ENCODE measurements at places on chromosomes 7 and 10.

- DNase-seq: no peak
Measured at GRCh38 chr7:39199951-39200350, 222.2 kb downstream of the POU6F2 start.

GRCh38 chr10:61188691-61189090 is 244.7 kb upstream of the RHOBTB1 start:
- no peak for DNase-seq

DNA sequence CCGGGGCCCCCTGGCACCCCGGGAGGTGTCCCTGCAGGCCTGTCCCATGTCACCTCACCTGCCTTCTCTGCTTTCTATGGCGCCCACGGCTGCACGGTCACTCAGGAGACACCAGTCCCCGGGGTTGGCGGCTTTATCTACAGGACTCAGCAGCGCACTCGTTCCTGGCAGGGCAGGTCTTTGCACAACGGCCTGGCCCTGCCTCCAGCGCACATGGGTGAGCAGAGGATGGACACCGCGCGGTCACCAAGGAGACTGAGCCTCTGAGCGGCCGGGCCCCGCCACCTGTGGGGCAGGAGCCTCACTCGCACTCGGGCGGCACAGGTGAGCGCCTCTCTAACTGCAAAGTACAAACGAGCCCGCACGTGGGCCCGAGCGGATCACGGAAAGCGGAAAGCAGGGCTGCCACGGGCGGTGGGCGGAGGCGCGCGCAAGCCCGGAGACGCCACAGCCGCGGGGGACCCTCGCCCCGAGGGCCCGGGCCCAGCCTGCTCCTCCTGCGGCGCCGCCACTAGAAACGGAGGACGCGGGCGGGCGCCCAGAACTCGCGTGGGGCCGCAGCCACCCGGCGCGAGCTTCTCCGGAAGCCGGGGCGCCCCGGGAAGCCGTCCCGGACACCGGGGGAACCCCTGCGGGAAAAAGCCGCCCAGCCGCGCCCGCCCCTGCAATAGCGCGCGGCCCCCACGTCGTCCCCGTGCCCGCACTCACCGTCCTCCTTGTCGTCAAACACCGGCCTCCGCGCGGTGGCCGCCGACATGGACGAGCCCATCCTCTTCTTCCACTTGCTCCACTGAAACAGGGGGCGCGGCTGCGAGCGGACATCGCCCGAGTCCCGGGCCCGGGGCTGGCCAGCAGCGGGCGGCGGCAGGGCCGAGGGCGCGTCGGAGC is 642 bp downstream of the STK32C start:
- DNase-seq: no peak

DNA sequence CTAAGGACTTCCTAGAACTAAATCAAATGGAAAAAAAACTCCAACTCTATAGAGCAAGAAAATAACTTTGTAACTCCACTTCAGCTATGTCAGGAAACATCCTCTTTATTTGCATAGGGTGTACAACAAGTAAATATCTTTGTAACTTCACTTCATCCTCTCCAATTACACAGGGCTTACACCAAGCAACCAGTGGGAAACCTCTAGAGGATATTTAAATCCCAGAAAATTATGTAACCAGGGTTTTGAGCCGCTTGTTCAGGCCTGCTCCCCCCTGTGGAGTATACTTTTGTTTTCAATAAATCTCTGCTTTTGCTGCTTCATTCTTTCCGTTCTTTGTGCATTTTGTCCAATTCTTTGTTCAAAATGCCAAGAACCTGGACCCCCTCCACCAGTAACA is 22.2 kb downstream of the LIPJ start:
- DNase-seq: no peak

GRCh38 chr10:106935978-106936451 is 228.5 kb downstream of the SORCS1 start:
- no peak for DNase-seq

DNA sequence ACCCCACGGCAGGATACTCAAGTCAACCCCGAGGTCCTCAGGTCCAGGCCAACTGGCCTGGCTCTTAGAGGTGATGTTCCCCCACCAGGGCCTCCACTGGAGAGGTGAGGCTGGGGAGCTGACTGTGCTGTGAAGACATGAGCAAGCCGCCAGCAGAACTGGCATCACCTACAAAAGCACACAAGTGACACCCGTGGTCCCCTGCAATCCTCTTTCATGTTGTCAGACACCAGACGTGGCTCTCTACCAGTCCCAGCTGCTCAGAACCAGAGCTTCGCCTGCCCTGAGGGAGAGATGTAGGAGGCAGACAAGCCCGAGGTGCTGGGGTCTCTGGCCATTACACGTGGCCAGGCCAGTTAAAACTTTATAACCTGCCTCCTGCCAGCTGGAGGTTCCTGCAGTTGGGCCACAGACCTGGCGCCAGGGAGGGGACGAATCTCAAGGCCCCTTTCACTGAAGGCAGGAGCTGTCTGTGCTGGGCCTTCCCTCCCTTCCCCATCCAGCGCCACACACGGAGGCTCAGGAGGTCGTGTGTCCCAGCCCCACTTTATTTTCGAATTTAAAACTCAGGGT is 2.2 kb downstream of the COMTD1 start:
- no peak for DNase-seq

DNA sequence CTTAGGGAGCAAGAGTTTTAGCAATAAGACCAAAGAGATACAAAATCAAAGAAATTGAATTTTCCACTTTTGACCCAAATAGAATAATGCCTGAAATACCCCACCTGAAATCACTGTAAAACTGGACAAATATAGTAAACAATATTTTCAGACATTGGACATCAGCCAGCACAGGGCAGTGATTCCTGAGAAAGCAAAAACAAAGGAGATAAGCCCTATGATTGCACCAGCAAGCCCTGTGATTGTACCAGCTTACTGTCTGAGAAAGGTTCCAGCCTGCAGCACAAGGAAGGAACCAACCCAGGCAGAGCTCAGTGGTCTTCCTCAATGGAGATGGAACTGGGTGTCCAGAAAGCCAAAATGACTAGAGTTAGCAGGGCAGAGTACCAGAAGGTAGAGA is 10.3 kb downstream of the TMEM106B start:
- DNase-seq: no peak

GRCh38 chr7:146659732-146660131 is 543.1 kb downstream of the CNTNAP2 start:
- no peak for DNase-seq

DNA sequence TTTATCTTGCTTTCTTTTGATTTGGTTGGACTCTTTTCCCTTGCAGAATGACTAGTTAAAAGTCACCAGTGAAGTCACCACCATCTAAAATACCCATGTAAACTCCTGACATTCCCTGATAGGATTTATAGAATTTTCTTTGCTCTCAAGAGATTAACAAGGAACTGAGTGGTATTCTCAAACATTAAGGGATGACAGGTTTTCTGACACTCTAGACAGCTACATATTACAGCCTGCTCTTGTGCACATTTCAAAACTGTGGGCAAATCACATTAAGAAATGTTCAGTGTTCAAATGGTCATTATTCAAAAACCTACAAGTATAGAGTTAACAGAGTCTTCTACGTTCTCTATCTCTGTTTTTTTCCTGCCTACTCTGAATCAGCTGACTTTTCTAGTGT is 15.8 kb upstream of the ACSM6 start:
- no peak for DNase-seq

DNA sequence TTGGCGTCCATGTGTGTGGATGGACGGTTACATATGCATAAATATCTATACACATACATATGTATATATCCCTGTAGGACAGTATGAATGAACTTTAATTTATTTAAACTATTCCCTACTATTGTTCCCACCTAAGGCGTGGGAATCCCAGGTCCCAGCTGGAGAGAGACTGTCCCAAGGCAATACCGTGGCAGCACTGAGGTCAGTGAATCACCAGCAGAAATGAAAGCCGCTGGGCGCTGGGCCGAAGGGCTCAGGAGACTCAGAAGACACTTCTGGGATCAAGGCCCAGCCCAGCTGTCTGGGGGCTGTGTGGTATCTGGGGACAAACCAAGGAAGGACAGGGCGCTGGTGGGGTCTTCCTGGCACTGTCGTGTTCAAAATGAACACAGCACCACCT is 49.6 kb upstream of the MYL10 start:
- no peak for DNase-seq

- DNase-seq: no peak
Measured at GRCh38 chr7:150317748-150318444, 5.3 kb upstream of the LRRC61 start.

- DNase-seq: no peak
Measured at GRCh38 chr7:91420606-91421005, 156.4 kb downstream of the FZD1 start.

- DNase-seq: no peak
Measured at GRCh38 chr7:27156508-27156898, at the start of gene HOXA7. TSS of gene HOXA7 (minus strand) at chr7:27156675. CDS start at chr7:27156545, 130 bp downstream.

- DNase-seq: no peak
Measured at GRCh38 chr7:51259766-51260165, 56.8 kb downstream of the COBL start.

- DNase-seq: no peak
Measured at GRCh38 chr10:71276873-71277272, 42.2 kb upstream of the SLC29A3 start.

GRCh38 chr10:61903928-61904344 is 2.4 kb downstream of the ARID5B start:
- DNase-seq: no peak

GRCh38 chr7:142620402-142620801 is 128.9 kb upstream of the PRSS1 start:
- no peak for DNase-seq

DNA sequence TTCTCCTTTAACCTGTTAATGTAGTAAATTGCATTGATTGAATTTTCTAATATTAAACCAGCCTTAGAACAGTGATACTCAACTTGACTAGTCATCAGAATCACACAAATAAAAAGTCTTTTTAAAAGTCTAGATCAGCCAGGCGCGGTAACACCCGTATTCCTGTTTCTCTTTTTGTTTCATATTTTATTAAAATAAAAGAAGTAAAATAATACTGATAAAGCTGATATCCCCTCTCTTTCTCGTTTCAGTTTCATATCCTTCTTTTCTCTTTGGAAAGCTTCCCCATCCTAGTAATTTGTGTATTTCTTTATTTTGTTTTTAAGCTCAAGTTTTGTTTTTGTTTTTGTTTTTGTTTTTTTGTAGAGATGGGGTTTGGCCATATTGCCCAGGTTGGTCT is 9.3 kb downstream of the SMO start:
- DNase-seq: no peak

DNA sequence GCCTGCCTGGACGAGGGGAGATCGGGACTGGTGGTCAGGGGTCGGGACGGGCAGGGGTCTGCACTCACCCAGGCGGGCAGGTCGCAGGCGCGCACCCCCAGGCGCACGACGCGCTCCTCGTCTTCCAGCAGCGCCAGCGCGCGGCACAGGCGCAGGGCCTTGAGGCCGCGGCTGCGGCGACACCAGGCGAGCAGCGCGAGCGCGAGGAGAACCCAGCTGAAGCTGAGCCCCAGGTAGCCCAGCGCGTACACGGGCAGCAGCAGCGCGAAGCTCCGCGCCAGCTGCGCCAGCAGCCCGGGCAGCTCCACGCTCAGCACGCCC is 328 bp downstream of the ESYT2 start:
- DNase-seq: peak; percentile 62

- DNase-seq: no peak
Measured at GRCh38 chr7:20249920-20250319, 32.7 kb upstream of the MACC1 start.

DNA sequence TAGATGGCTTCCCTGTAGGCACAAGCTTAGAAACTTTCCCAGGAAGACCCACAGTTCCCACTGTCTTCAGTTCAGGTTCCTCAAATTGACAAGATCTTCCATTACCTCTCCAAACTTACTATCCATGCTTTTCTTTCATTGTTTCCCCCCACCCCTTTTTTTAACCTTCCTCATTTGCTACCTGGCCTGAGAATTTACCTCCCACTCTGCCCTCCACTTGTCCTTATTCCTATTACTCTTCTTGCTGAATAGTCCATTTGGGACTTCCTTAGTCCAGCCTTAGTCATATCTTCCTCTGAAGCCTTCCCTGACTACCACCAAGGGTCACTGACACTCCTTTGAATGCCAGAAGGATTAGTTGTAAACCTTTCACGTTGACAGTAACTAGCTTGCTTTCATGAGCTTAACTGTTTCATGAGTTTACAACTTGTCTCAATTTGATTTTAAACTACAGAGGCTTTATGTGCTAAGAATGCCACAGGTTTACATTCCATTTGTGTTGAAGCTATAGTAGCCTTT is 1.2 kb upstream of the CALU start:
- DNase-seq: no peak

- DNase-seq: no peak
Measured at GRCh38 chr7:55308186-55308929, 56.8 kb upstream of the LANCL2 start.

DNA sequence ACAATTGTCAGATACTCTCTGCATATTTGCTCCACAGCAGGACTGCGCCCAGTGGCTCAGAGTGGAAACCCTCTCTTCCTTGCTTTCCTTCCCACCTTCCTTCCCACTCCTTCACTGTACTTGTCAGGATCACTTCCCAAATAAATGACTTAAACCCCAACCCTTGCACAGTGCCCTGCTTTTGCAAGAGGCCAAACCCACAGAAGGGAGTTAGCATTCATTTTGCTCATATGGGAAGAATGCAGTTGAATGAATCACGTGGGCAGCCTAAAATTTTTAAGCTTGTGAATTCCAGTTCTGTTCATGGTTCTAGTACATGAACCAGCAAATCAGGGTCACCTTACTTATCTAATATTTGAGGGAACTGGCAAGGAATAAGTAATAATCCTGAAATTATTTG is 47.7 kb upstream of the SFMBT2 start:
- DNase-seq: no peak

- no peak for DNase-seq
Measured at GRCh38 chr10:26733750-26734568, 36.5 kb downstream of the PDSS1 start.

- peak; percentile 35 for DNase-seq
Measured at GRCh38 chr10:68897336-68897741, 3.8 kb upstream of the DDX50 start.

GRCh38 chr7:1432411-1433082 is 26.7 kb downstream of the MICALL2 start:
- DNase-seq: peak; percentile 84

DNA sequence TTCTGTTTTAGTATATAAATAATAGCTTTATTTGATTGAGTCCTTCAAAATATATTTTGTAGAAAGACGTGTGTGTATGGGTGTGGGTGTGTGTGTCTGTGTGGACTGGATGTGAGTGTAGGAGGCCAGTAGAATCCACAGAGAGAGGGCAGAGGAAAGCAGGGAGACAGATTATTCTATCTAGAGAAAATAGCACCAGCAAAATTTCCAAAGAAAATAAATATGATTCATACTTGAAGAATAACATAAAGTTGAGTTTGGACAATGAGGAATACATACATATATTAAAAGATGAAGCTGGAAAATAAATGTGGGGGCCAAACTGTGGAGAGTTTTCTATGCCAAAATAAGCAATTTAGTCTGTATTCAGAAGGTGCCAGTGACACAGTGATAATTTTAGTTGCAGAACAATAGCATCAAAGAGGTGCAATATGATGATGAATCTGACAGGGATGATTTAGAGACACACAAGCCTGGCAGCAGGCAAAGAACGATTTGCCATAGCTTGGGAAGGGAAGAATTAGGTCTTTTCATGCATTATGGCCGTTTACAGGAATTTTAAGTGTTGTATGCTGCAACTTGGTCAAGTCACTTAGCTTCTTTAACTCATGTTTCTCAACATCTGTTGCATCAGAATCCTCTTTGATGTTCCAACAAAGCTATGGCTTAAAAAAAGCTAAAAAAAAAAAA is 121.3 kb downstream of the SEMA3A start:
- DNase-seq: no peak

Measured in hematopoietic multipotent progenitor cell treated with erythropoietin and hydrocortisone succinate and interleukin-3 and kit ligand, for 15 days (in vitro differentiated cells).